LoVo (cell line): ENCODE measurements at places on chromosomes 2 and 18.
A peak's percentile ranks its signal among the peaks of the same experiment; 100 is the strongest.

GRCh38 chr2:69943843-69944525 lies 17.4 kb downstream of the ASPRV1 start:
- no peak for DNase-seq

GRCh38 chr2:189566046-189566445 lies 14.5 kb downstream of the SLC40A1 start:
- no peak for DNase-seq

DNA sequence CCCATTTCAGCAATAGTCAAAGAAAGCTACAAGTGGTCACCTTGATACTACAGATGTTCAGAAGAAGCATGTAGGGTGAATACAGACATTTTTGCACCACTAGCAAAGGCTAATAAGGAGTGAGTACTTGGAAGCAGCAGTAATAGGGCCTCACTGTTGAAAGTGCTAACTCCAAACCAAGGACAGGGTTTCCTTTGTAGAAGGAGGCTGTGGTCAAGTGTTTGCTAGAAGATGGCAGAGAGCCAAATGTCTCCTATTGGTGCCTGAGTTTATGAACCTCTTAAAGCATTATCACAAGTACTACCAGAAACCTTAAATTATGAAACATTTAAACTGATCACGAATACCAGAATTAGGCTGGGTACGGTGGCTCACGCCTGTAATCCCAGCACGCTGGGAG lies 308.1 kb downstream of the ZEB2 start:
- no peak for DNase-seq

DNA sequence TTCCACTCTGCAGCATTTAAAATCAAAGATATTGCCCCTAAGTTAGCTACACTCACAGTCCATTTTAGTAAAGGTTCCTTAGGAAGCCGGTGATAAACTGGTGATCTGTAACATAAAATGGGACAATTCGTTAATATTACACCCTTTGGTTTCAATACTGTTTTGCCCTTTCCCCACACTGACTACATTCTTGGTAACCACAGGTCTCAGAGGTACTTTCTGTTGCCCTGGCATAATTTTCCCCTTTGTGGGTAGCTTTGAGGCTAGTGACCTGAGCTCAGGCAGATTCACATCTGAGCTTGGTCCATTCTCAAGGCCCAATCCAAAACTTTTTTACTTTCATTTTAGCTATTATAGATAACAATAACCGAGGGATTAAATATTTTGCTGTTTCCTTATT lies 32.9 kb upstream of the CSRNP3 start:
- DNase-seq: no peak

GRCh38 chr2:206728277-206729199 lies 10.3 kb upstream of the DYTN start:
- DNase-seq: no peak

- no peak for DNase-seq
Observed at GRCh38 chr18:38198956-38199355, 633.4 kb upstream of the CELF4 start.

GRCh38 chr2:65388596-65389390 lies 43.6 kb downstream of the SPRED2 start:
- no peak for DNase-seq

DNA sequence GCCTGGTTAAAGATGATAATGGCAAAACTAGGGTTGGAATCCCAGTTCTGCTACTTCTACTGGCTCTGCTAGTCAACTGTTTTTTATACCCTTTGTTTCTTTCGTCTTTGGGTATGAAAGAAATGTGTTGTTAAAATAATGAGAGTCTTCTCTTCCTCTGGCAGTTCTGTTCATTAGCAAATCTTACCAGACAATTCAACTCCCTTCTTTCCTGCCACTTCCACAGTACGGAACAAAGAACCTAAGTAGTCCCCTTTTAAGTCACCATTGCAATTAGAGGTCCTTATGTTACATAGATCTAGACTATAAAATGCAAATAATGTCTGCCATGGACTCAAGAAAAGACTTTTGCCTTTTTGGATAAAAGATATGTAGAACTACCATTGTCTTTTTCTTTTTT lies 134.1 kb downstream of the RND3 start:
- no peak for DNase-seq

DNA sequence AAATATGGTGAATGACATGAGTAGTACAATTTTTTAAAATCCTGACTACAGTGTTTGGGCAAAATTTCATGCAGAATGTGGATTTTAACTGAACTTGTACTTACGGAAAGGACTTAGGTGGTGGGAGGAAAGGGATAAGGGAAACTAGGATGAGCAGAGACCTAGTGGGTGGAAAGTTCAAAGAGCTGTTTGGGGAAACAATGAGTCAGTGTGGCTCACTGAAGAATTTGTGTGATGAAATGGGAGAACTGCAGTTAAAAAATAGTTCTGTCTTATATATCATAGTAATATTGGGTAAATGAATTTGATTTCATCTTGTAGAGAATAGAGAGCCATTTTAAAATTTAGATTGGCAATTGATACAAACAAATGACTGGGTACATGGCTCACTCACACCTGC lies 220.1 kb upstream of the CTAGE1 start:
- DNase-seq: no peak

DNA sequence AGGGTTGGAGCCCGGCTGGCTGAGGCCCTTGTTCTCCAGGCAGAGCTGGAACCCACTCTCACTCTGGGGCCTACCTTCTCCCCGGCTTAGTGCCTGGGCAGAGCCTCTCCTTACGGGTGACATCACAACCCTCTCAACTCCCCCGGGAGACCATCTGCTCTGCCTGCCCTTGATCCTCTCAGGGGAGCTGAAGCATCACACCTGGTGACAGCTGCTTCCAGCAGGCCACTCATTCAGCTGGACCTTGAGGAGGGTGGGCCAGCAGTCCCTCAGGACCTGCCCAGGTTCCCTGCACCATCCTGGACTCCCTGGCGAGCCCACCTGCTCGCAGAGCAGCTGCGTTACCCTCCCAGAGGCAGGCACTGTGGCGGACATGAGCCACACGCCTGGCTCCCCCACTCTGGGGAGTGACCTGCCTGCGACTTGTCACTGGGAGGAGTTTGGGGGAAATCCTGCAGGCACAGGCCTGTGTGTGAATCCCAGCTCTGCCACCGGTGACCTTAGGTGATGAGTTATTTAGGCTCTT lies 13.1 kb downstream of the HS6ST1 start:
- DNase-seq: no peak

- no peak for DNase-seq
Observed at GRCh38 chr2:226334981-226335720, 464.5 kb downstream of the IRS1 start.

DNA sequence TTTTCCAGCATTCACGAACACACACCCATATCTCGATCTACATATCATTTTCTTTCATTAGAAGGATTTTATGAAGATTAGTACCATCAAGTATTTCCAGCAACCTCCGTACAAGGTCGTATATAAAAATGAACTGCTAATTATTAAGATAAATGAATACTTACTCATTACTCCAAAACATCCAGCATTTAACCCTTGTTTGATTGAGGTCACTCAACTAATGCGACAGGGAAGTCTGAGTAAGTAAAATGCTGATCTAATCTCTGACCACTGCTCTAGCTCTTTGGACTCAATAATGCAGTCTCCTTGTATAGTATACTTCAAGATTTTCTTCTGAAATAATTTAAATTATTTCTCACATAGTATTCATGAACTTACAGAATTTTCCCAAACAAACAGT lies 2.0 kb downstream of the ABHD3 start:
- no peak for DNase-seq

GRCh38 chr18:63186520-63187222 lies 132.9 kb downstream of the BCL2 start:
- no peak for DNase-seq

DNA sequence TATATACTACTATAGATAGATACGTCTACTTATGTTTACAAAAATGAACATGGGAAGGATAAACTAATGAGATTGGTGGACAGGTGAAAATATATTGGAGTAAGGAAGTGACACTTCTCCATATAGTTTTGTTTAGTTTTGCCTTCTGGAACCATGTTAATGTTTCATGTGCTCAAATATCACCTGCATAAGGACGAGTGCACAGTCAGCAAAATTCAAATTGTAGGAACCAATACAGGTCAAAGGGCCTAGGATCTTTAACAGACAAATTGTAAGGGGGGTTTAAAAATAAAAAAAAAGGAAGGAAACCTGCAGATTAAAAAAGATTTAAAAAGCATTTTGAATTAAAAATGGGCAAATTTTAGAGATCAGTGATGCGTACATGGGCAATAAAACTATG lies 104.6 kb downstream of the CCBE1 start:
- no peak for DNase-seq

GRCh38 chr2:215002500-215002899 lies 135.9 kb downstream of the ABCA12 start:
- peak; percentile 23 for DNase-seq

- DNase-seq: peak; percentile 54
Observed at GRCh38 chr2:124283096-124283495, 258.0 kb downstream of the CNTNAP5 start.

GRCh38 chr18:5546660-5547059 lies 2.9 kb upstream of the EPB41L3 start:
- no peak for DNase-seq

DNA sequence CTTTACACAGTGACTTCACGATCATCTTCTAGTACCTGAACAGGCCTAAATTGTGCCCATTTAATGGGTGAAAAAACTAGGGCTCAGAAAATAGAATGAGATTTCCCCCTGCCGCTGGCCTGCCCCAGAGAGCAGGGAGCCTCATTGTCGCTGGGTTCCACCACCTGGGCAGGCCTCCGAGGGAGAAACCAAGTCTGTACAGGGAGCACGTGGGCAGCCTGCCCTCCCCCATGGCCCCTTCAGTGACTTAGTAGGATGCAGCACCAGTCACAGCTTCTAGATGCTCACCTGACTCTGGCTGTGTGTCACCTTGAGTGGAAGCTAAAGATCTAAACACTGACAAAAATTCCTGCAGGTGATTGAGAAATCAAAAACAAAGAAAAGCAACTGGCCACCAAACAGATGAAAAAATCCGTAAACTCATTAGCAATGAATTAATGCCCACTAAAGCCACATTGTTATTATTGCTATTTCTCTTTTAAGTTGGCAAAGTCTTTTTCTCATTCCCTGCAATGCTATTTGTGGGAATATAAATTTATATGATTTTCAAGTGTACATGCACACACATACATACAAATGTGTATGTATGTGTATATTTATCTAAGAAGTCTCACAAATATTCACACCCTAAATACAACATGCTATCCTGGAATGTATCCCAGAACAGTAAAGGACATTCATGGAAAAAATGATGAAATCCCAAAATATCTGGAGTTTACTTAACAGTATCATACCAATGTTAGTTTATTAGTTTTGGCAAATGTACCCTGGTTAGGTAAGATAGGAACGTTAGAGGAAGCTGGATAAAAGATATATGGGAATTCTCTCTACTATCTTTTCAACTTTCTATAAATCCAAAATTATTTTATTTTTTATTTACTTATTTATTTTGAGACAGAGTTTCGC lies 18.7 kb upstream of the ASPRV1 start:
- no peak for DNase-seq
